ENCODE measurements at places on chromosomes 11 and 22.

DNA sequence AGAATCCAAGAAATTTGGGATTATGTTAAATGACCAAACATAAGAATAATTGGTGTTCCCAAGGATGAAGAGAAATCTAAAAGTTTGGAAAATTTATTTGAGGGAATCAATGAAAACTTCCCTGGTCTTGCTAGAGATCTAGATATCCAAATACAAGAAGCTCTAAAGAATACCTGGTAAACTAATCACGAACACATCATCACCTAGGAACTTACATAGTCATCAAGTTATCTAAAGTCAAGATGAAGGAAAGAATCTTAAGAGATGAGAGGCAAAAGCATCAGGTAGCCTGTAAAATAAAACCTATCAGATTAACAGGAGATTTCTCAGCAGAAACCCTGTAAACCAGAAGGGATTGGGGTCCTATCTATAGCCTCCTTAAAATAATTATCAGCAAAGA is 46.9 kb downstream of the GAS2 start:
- DNase-seq = no peak

DNA sequence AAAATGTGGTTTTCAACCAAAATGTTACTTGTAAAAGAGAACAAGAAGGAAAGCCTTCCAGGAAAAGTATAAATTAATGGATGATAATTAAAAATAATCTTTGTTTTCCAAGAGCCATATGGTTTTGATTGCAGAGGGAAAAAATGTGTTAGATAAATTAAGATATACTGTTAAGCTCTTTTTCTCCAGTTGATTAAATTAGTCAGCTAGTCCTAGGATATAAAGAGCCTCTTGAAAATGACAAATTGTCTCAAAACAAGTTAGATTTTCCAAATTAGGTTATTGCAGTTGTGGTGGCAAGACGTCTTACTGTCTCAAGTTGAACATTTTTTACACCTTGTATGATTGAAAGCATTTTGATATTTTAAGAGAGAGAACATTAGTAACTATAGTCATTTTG is 110.9 kb downstream of the DYNC2H1 start:
- DNase-seq = no peak

GRCh38 chr11:46234311-46234710 is 43.2 kb upstream of the CREB3L1 start:
- no peak for DNase-seq

DNA sequence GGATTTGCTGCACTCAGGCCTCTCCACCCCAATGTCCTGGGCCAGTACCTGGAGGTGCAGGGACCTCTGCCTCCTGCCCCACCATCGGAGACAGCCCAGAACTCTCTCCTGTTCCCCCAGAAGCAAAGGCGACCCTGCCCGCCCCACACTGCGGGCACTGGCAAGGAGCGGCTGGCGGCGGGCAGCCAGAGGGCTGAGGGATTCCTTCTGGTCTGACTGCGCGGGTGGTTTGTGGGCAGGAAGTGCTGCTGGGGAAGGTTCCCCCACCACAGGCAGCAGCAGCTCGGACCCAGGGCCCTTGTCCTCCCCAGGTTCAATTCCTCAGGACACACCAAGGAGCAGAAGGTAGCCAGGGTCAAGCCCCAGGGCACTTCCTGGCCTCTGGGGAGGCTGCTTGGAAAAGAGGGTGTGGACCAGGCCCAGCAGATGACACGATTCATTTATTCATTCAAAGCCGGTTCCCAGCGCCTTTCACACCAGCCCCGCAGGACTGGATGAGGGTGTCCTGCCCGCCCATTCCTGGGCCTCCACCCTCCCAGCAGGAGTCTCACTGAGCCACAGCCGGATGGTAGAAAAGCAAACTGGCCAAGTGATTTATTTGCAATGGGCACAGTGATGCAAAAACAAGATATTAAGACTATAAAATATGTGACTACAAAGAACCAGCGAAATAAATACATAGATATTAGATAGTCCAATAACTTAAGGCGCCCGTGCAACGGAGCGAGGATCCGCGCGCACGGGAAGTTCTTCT is 1.2 kb downstream of the PHLDA2 start:
- DNase-seq = no peak

DNA sequence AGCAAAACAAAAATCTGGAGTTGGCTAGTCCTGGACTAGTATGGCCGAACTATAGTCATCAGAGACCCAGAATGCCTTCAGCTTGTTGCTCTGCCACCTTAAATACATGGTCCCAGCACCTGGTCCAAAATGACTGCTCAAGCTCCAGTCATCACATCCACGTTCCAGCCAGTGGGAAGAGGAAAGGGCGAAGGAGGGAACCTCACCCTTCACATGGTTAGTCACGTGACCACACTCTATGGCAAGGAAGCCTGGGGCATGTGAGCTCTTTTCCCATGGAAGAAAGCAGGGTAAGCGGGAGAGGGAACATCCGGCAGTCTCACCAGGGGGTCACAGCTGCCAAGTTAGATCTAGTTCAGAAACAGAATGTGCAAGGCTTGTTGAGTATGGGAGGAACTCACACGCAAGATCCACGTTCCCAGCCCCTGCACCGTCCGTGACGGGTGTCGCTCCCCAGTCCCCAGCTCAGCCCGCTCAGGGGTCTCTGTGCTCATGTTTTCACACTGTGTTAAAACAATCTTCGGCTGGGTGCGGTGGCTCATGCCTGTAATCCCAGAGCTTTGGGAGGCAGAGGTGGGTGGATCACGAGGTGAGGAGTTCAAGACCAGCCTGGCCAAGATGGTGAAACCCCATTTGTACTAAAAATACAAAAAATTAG is 1.9 kb upstream of the ANO9 start:
- no peak for DNase-seq

- DNase-seq = no peak
Measured at GRCh38 chr11:45485070-45485707, 180.2 kb downstream of the CHST1 start.

DNA sequence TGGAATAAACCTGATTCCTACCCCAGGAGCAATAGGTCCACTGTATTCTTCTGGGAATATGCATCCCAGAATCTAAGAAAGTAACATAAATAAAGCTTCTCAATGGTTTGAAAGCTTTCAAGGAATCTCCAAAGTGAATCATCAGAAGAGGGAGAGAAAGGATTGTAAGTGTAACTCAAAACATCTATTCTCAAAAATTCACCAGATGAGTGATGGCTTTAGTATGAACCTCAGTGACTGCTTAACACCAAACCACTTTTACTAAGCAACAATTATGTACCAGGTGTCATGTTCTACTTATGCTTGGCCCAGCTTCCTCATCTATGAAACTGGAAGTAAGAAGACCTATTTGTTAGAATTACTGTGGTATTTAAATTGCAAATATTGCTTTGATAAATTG is 7.4 kb downstream of the RAB38 start:
- DNase-seq = no peak

- no peak for DNase-seq
Measured at GRCh38 chr11:72443016-72443415, 8.7 kb upstream of the CLPB start.

GRCh38 chr11:78429660-78430059 is 12.0 kb upstream of the GAB2 start:
- no peak for DNase-seq

GRCh38 chr22:46237453-46238124 is 12.5 kb downstream of the CDPF1 start:
- DNase-seq = no peak

- DNase-seq = no peak
Measured at GRCh38 chr11:26858098-26858497, 135.8 kb upstream of the FIBIN start.

DNA sequence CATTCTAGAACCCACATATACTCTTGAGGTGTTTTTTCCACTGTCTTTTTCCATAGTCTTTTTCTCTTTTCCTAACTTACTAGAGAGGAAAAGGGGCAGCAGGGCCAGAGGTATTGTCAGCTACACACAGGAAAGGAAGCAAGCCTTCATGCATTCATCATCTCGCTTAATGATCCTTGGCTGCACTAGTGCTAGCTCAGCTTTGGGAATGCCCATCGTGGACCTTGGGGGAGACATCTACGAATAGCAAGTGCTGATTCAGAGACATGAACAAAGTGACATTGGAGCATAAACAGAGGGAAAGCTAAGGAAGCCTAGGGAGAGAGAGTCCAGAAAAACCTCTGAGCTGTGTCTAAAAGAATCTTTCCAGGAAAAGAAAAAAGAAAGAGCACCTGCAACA is 466.3 kb upstream of the ARHGAP42 start:
- no peak for DNase-seq

DNA sequence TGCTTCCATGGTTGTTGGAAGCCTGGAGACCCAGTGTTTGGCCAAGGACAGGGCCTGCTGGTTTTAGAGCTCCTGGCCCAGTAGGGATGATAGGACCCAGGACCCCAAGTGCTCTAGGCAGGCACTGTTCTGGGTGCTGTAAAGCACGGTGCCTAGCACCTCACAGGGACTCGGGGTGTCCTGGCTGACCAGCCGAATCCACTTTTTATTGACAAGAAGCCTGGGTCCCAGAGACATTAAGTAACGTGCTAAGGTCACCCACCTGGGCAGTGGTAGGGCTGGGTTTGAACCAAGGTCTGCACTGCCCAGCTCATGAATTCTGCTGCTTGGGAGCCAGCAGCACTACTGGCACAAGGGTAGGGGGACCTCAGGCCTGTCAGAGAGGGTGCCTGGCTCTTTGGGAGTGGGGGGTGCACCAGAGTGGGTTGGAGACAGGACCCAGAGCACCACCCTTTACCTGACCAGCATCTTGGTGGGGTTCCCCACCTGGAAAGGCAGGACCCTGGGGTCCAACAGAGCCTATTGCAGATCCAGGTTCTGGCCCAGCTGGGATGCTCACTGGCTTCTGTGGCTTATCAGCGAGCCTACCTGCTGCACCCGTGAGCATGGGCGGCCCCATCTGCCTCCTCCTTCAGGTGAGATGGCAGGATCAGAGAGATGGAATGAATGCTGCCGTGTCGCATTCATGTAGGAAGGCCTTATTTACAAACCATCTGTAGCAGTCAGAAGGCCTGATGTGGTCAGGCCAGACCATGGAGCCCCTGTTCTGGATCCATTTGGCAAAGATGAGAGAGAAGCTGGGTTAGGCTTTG is 52.0 kb downstream of the BCR start:
- DNase-seq = no peak

- peak; percentile 60 for DNase-seq
Measured at GRCh38 chr11:73242251-73243092, 24.4 kb downstream of the P2RY2 start.

GRCh38 chr11:1202776-1203504 is 19.9 kb upstream of the MUC5B start:
- DNase-seq = peak; percentile 49

GRCh38 chr11:113896156-113896879 is 8.3 kb upstream of the HTR3B start:
- DNase-seq = no peak

GRCh38 chr11:134613646-134614045 is 201.6 kb upstream of the B3GAT1 start:
- no peak for DNase-seq

- DNase-seq = no peak
Measured at GRCh38 chr11:11514246-11514645, 107.6 kb downstream of the GALNT18 start.

DNA sequence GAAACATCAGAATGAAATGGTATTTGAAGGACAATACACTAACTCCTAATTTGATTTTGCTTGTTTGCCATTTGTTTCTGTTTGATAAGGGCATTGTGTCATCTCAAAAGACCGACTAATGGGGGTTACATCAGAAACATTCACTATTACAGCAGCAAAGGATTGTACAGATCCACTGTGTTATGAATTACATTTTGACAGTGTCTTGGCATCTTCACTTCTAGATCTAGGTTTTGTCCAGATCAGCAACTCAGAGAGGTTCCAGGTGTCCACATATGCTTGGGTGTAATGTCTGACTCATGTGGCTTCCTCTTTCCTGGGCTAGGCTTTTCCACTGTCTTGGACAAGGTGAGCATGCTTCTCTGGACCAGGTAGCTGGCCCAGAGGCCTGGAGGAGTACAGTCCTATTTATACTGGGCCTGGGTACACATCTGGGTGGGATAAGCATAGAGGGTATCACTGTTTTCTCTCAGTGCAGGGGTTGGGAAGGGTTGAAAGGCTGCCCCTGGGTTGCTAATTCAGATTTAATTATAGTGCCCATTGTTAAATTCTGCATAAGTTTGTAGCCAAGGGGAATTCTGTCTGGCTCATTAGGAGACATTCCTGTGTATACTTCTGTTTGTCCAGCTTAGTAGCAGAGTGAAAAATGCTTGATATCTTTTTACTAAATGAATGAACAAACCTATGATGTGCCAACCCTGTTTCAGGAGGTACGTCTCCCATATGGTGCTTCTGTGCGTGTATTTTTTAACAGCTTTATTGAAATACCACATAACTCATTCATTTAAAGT is 23.8 kb downstream of the DDI1 start:
- no peak for DNase-seq

DNA sequence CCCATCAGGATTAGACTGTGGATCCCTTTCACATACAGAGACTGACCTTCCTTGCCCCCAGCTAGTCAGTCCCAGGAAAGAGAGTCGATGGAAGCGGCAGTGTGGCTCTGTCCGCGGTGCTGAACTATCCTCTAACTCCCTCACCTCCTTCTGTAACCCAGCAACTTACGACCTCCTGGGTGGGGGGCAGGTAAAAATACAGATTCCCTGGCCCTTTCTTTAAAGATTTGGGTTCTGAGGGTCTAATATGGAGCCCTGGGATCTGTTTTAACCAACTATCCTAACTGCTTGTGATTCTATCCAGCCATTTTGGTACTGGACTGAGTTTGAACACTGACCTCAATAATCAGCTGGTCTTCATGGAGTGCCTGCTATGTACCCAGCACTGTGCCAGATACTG is 23.2 kb downstream of the MFNG start:
- no peak for DNase-seq

DNA sequence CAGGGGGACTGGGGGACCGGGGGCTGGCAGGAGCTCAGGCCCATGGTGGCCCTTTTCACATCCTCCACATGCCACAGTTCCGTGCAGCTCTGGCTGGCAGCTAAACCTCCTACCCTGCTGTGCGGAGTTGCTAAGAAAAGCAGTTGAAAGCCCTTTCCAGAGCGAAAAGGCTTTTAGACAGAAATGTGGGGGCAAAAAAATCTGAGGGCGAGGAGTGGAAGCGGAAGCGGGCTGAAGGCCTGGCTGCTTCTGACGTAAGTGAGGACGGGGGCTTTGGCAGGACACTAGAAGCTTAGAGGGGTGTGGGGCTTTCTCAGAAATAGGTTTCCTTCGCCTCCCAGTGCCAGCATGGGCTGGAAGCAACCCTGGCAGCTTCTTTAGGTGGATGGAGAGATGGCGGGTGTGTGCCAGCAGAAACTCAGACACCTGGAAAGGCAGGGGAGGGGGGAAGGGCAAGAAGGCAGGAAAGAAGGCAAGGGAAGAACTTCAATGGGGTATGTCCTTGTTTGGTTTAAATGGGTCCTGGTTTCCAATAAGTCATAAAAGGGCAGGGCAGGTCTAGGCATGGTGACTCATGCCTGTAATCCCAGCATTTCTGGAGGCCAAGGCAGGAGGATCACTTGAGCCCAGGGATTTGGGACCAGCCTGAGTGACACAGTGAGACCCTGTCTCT is 11.2 kb upstream of the DGKZ start:
- DNase-seq = no peak

DNA sequence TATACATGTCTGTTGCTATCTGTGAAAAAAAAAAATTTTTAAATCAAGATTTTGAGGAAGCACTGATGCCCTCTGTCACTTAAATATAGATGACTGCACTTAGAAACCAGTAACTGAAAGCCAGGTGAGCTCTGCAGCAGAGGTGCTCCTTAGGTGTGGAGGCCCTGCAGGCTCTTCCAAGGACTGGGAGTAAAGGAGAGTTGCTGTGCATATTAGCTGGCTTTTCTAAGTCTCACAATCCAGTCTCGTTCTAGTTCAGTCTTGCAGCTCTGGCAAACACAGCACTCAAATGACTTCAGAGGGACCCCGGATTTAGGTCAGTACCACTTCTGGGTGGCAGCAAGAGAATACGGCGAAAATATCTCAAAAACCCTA is 61.0 kb downstream of the LARGE2 start:
- DNase-seq = no peak

GRCh38 chr22:29346659-29347058 is 31.2 kb upstream of the RASL10A start:
- no peak for DNase-seq

All from activated T-helper 1 cell treated with anti-CD3 and anti-CD28 coated beads, Interleukin-12 subunit alpha, Interleukin-12 subunit beta, Interleukin-2, Interleukin-4 antibody, amounts not matched to agents 30 ng/mL and 10 ng/mL and 1 ng/mL, durations not matched to agents 14 hours and 24 hours and 36 hours (primary cell).